ENCODE measurements at places on chromosomes 7 and 10. TPM values are rescaled to one million over a fixed set of nuclear protein-coding genes. Genes with fewer than 3 reads are reported as not detected.

DNA sequence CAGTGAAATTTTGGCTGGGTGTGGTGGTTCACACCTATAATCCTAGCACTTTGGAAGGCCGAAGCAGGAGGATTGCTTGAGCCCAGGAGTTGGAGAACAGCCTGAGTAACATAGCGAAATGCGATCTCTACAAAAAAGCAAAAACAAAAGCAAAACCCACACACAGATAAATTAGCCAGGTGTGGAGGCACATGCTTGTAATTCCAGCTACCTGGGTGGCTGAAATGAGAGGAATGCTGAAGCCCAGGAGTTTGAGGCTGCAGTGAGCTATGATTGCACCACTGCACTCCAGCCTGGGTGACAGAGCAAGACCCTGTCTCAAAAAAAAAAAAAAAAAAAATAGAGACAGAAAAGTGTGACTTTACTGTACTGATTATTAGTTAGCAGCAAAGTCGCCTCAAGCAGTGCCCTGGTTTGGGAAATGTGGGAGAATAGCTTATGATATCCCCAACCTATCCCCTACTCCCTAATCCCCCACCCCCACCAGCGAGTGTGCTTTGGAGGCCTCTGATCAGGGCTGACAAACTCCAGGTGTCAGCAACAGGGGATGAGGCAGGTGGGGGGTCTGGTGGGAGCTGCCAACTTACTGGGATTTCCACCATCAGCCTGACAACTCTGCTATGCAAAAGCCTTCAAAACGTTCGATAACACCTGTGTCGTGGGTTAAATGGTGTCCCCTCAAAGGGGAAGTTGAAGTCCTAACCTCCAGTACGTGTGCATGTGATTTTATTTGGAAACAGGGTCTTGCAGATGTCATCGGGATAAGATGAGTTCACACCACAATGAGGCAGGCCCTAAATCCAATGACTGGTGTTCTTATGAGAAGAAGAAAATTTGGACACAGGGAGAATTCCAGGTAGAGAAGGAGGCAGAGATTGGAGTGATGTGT lies 124.7 kb upstream of the SDK1 start:
- DNase-seq: no peak

C10orf62 gene
- not detected for total RNA-seq

RPEL1 gene
- total RNA-seq: not detected

TFPI2 gene
- total RNA-seq: 23.7 TPM

DNA sequence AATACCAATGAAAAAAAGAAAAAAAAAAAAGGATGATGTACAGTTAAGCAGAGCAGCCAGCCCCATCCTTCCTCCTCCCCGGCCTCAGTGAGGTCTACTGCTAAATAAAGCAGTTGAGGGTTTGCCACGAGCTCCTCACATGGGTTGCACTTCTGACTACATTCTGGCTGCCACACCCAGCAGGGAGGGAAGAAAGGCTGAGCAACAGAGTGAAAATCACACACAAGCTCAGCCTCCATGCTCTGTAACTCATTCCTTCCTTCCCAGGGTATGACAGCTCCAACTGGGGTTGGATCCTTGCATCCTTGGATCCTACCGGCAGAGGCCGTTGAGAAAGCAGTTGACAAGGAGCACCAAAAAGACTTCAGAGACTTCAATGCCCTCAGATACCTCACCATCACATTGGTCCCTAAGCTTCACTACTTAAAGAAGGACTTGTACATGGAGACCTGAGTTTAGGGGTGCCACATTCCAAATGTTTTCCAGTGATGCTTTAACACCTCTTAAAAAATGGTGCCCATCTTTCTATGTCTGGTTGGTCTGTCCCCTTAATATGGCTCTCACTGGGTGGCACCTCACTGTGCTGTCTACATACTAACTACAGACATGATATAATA lies 52.9 kb upstream of the PIK3CG start:
- DNase-seq: no peak

GRCh38 chr7:40220421-40220911 lies 85.7 kb downstream of the SUGCT start:
- DNase-seq: no peak

DNA sequence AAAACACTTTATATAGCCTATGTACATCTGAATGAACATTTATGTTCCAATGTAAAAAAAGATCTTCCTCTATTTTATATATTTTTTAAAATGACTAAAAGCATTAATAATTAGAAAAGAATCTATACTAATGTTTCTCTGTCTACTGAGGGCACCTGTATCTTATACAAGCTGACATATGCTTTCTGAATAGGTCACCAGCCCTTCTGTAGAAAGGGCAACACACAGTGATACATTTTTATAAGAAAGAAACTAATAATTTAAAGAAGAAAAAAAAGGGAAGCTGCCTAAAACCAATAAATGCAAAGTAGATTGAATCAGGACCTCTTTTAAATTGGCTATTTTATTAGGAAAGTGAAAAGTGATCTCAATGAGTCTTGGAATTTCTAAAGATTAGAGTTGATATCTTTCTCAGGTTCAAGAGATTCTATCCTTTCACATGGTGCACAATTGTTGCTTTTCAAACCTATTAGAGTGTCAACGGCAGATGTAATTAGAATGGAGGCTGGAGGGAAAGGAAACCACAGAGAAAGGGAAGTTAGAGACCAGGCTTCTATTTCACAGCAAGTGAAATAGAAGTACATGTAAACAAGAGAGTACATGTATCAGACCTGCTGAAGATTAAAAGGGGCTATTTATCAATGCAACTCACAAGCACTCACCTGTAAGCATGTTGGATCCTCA lies 6.3 kb downstream of the MTPN start:
- no peak for DNase-seq

DNA sequence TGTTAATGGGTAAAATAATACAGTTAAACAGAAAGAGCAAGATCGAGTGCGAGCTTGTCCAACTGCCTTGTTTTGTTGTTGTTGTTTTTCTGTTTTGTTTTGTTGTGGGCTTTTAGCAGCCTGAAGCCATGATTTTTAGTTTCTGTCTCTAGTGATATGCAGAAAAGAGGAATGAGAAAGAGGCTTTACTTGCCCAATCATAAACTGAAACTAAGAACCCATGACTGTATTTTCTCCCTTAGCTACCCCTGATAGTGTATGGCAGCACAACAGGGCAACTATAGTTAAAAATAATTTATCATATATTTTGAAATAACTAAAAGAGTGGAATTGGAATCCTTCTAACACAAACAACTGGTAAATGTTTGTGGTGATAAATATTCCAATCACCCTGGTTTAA lies 493.9 kb downstream of the GLRX3 start:
- no peak for DNase-seq

- DNase-seq: no peak
Observed at GRCh38 chr10:87593702-87594101, 66.0 kb upstream of the PAPSS2 start.

DNA sequence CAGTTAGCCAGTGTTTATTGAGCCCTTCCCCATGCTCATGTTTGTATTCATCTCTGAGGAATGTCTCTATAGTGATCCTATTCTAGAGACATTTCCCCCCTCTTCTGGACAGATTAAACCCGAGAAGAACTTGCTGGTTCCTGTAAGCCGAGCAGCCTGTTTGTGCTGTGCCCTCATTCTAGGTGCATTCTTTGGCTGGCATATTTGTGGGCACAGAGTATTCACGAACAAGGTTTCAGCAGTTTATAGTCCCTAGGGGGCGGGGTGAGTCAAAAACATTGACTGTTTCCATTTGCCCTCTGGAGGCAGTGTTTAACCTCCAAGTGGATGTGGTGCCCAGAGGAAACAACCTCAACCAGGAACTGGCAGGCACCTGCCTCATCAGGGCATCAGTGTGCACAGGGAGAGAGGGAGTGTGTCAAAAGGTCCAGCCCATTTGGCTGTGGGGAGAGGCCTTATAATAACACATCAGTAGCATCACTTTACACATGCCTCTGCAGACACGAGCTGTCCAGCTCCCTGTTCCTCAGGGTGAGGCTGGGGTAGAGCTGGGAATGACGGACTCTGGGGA lies 273.3 kb upstream of the LRGUK start:
- DNase-seq: no peak

CYP3A7 gene
- total RNA-seq: not detected

FLNC gene
- total RNA-seq: 273 TPM

C10orf95 gene
- total RNA-seq: not detected

- no peak for DNase-seq
Observed at GRCh38 chr7:98930921-98931320, 52.6 kb downstream of the TRRAP start.

GNGT1 gene
- total RNA-seq: not detected

GPR26 gene
- total RNA-seq: not detected

DNA sequence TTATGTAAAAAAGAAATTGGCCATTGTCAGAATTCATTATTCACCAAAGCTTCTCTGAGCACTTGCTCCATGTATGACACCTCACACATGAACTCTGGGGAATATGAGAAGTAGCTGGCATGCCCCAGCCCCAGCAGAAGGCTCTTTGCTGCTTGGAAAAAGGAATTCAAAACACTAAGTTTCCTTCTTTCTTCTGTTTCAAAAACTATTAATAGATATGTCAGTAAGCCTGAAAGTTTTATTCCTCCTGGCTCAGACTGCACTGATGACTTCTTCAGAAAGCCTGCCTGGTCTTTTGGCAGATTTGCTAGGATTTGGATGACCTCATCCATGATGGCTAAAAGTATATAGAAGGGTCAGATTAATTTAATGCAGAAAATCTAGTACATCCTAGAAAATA lies 511.0 kb downstream of the GFRA1 start:
- DNase-seq: no peak

DNA sequence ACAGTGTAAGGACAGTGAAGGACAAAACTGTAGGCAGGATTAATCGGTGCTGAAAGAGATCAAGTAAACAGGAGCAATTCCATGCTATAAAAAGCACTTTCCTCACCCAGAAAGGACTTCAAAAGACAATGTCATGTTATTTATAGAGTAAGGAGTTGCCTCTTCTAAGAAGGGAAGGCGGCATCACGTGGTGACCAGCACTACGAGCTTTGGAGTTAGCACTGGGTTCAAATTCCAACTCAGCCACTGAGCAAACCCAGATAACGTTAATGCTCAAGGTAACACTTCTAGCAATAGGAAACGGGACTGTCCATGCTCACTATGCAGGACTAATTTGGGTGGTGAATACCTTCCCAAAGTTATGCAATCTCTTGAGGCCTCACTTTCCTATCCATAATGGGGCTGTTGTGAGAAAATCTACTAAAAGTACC lies 715 bp upstream of the PANK1 start:
- no peak for DNase-seq

PRKCQ gene
- total RNA-seq: 0.41 TPM
